ENCODE measurements at places on chromosomes 2 and 18.

DNA sequence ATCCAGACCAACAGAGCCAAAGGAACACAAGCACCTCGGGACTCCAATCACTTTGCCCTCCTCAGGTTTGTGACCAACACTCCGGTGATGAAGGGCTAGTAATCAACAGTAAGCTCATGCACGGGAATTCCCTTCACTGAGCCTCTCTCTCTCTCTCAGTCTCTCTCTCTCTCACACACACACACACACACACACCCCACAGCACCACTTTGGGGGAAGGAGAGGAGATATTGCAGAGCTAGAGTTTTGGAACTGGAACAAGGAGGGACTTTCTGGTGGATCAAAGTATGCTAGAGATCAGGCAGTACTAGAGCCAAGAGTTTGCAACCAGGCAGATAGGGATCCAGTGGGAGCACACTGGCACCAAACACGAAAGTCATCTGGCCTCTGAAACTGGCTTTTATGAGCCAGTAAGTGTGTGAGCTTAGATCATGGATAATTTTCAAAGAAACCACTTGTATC, 98.7 kb downstream of the ANKRD44 start:
- DNase-seq = no peak

- no peak for DNase-seq
Observed at GRCh38 chr18:12492907-12493306, 85.2 kb downstream of the PRELID3A start.

- DNase-seq = no peak
Observed at GRCh38 chr2:33425586-33426031, 50.8 kb upstream of the RASGRP3 start.

DNA sequence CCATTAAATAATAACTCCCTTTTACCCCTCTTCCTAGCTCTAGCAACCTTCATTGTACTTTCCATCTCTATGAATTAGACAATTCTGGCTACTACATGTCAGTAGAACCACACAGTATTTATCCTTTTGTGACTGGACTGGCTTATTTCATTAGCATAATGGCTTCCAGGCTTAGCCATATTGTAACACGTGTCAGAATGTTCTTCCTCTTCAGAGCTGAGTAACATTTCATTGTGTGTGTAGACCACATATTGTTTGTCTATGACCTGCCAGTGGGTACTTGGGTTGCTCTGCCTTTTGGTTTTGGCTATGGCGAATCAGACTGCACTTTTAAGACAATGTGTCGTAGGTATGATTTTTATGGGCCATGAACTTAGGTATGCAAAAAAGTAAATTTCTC, 20.9 kb downstream of the TSN start:
- no peak for DNase-seq

GRCh38 chr2:174038462-174038861, 73.3 kb upstream of the SP3 start:
- DNase-seq = no peak

GRCh38 chr2:84866122-84866521, 14.8 kb downstream of the TRABD2A start:
- no peak for DNase-seq

GRCh38 chr2:232162187-232162586, 200.7 kb downstream of the DIS3L2 start:
- no peak for DNase-seq

DNA sequence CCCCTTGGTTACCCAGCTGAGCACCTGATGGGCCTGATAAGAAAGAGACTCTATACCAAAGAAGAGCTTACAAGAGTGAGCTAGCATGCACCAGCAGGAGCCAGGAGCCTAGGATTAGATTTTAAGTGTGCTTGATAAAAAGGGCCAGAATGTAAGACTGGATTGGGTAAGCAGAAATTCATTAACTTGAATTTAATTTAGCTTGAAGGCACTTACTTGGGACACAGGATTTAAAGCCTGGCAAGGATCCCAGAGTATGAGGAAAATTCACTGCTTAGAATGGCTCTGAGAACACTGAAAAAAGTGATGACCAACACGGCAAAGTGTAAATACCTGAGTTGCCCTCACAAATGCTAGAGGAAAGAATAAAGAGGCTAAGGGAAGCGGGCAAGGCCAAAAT, 91.3 kb upstream of the RBBP8 start:
- no peak for DNase-seq

All from right atrium auricular region (tissue), 2 donors.